ENCODE measurements at places on chromosomes 2 and 18. TPM values are rescaled to one million over a fixed set of nuclear protein-coding genes. Genes with fewer than 3 reads are reported as not detected.

SPHKAP gene
- total RNA-seq: not detected

GRCh38 chr2:148130581-148130980 lies 109.7 kb downstream of the MBD5 start:
- DNase-seq: no peak

DNA sequence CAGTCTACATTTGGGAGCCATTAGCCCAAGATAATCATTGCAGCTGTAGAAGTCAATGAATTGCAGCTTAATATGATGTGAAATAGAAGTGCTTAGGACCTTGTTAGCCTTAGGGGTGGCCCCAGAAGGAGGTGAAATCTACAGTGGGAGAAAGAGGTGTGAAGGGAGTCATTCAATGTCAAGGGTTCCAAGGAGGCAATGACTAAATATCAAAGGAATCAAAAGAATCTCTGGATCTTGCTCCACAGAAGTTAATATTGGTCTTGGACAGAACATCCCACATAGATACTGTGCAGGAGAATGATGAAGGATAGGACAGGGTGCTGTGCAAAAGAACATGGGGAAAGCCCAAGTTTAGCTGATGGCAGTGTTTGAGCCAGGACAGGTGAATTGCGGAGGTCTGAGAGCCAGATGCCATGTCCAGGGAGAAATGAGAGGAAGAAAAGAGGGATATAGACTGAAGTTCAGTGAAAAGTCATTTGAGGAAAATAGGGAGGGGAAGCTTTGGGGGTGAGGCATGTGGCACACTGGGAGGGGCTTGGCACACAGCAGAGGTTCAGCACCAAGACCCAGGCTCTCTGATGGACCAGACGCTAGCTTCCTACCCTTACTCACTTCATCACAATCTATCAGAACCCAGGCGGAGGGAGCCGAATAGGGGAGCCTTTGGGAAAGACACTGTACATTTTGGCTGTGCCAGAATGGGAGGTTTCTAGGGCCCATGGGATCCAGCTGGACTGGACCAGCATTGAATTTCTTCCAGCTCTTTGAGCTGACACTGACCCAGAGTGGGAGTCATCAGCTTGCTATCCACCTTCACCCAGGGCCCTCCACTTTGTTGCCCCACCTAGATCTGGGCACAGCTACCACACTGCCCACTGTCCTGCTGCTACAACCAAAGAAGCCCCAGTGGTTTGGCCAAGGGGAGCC lies 2.2 kb downstream of the IL1F10 start:
- no peak for DNase-seq

- no peak for DNase-seq
Observed at GRCh38 chr2:148508878-148509287, 135.7 kb upstream of the EPC2 start.

GRCh38 chr2:108449410-108450130 lies 564 bp downstream of the GCC2 start:
- no peak for DNase-seq

- no peak for DNase-seq
Observed at GRCh38 chr2:12352889-12353288, 363.8 kb upstream of the TRIB2 start.

DNA sequence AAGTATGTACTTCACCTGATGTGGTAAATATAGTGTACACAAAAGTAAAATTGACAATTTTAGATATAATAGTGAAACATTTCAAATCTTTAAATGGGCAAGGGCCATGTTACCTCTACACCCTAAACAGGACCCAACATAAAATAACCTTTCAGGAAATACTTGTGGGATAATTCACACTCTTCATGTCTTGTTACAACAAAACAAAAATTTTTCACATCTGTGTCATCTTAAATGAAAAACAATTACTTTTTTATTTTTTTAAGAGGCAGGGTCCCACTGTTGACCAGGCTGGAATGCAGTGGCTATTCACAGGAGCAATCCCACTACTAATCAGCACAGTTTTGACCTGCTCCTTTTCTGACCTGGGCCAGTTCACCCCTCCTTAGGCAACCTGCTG lies 42.1 kb downstream of the SRBD1 start:
- no peak for DNase-seq
